ENCODE measurements at places on chromosomes 7 and 10.

GRCh38 chr7:84231157-84231556, 36.6 kb upstream of the SEMA3A start:
- no peak for DNase-seq

GRCh38 chr7:44471850-44472249, 18.6 kb downstream of the NUDCD3 start:
- DNase-seq: no peak

DNA sequence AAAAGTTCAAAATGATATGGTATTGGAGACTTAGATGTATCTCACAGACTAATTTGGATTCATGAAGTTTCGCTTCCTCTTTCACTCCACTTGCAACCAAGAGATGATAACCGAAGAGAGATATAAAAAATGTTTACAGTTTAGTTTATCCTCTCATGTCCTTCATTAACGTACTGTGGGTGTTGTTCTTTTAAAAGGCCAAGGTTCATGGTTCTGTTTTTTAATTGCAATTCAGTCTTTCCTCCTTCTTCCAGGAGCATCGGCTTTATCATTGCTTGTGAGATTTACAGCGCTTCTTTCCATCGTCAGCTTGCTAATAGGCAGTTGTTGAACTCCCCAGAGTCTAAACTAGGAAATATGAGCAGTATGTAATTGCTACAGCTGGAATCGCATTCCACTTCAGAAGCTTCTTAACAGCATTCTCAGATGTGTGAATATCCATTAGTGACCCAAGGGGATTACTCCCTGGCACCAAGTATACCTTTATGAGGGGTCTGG, 75.9 kb upstream of the HGF start:
- DNase-seq: no peak

DNA sequence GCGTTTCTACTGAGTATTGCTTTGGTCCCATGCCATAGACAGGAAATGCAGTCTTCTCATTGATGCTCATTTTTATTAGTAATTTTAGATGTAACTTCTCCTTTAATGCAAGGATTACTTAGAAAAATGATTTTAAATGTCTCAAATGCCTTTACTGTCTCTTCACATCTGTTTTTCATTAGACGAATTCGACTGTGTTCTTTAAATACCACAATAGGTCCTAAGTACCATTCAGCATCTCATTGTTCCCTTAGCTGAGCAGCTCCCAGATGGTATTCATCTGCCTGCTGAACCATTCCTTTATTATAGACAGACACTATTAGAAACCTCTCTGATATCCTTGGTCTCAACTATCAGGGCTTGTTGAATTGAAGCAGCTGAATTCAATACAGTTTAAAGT, 113.6 kb downstream of the LSMEM1 start:
- no peak for DNase-seq

DNA sequence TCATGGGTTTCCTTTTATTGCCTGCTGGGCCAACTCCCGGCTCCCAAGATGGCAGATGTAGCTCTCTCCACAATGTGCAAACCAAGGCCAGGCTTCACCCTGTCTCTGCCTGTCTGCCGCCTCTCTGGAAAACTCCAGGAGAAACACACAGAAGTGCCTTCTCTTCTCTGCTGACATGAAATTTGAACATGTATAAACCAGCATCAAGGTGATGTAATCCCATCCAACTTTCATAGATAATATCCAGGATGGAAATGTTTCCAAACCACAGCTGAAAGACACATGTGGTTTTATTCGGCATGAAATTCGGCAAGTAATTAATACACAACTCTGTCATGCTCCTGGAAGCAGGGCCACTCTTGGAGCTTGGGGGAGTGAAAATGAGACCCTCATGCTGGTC, 297.2 kb downstream of the C7orf25 start:
- DNase-seq: no peak

DNA sequence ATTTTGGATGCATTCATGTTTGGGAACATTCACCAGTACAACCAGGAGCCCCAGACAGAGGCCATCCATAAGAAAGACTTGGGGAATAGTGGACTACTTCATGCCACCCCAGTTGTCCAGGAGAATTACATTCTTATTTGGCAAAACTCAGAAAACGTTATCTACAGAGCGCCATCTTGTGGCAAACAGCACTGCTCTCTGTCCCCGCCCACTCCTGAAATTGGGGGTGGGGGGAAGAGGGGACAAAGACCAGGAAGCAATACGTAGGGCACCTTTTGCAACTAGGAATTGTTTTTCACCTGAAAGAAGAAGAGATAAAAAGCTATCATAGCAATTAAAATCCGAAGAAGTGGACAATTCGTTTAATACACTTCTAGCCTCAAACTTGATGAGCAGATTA, 134.6 kb upstream of the MGMT start:
- DNase-seq: peak; percentile 1

- DNase-seq: no peak
Observed at GRCh38 chr10:130221456-130222375, 85.5 kb downstream of the GLRX3 start.

DNA sequence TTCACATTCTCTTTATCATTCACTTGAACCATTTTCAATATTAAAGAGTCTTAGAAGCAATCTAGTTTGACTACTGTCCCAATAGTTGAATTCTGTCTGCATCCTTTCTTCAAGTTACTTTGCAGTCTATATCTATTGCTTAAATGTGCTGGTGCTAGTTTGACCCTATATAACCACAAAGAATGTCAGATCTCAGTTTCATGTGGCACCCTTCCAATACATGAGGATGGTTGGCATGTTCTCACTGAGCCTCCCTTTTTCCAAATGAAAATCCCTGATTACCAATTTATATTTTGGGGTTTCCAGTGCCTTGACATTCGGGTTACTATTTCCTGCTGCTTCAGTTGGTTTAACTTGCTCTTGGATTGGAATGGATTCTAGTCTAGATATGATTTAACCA, 292.7 kb downstream of the EXOC4 start:
- no peak for DNase-seq

- no peak for DNase-seq
Observed at GRCh38 chr10:131814567-131815265, 86.1 kb upstream of the PPP2R2D start.

DNA sequence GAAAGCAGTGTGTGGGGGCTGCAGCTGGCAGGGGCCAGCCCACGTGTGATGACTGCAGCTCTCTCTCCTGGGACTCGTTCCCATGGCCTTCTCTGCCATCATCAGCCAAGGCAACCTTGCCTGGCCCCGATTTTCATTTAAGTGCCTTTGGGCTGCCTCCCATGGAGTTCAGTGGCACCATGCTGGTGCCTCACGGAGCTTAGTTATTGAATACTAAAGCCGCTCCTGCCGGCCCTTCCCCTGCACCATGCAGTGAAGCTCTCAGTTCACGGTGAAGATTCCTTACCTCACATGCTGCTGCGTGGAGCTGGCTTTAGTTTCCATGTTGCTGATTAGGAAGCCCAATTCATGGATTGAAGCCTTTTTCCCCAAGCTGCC, 141.5 kb upstream of the EEPD1 start:
- no peak for DNase-seq

DNA sequence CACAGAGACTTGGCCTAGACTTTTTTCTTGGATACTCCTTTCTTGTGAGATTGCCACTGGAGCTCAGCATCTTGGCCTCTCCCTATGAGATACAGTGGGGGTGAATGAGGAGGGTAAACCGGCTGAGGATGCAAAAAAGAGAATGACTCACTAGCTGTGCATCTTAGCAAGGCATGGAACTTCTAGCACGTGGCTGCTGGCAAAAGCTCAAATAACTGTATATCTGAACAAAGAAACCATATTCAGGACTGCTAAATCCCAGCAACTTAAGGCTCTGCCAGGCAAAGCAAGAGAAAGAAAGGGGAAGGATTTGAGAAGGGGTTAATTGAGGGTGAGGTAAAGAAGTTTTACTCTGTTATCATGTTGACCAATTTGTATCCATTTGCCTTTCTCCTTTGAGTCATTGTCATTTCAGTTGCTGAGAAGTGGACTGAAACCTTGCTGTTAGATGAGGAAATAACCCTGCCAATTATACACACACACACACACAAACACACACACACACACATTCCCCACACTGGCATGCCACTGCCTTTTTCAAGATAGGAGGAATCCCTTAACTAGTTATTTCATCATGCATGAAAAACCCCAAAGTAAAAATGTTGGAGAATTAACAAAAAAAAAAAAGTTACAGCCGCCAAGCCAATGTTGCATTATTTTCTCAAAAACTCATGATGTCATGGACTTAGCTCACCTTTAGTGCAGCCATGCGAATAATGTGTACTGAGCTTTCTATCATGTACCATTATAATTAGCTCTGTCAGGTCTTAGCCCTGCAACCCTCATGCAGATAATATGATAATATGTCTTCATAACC, 997.3 kb downstream of the LRMDA start:
- DNase-seq: no peak

DNA sequence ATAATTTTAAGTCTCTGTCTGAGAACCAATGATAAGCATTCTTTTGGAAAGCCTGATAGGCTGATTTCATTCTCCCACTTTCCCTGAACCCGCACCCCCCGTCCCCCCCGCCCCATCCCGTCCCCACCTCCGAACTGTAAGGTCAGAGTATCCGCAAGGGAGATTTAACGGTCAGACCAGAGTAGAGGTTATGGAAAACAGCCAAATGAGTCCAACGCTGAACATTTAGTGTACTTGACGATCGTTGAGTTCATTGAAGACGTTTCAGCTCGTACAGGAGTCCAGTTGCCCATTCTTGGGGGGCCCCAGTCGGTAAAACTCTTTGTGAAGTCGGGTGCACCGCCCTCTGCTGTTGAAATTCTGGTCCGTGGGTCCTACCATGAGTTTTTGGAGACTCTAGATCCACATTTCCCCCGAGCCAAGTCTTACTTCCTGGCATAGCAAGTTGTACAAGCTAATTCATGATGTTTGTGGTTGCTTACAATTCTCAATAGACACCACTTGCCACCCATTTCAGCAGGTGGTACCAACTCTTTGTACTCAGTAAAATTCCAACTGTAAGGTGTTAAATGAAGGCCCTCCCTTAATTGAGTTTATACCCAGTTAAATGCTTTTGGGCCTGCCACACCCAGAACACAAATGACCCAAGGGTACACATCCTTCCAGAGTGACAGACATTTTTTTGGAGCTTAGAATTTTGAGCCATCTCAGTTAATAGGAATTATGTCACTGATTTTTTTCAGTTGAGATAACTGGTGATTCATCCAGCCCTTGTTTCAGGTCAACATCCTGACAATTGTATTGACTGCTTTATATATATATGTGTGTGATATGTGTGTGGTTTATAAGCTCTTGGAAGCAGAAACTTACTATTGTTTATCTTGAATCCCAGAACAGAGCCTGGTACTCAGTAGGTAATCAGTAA, 1.2 kb downstream of the MARCHF5 start:
- peak; percentile 56 for DNase-seq

DNA sequence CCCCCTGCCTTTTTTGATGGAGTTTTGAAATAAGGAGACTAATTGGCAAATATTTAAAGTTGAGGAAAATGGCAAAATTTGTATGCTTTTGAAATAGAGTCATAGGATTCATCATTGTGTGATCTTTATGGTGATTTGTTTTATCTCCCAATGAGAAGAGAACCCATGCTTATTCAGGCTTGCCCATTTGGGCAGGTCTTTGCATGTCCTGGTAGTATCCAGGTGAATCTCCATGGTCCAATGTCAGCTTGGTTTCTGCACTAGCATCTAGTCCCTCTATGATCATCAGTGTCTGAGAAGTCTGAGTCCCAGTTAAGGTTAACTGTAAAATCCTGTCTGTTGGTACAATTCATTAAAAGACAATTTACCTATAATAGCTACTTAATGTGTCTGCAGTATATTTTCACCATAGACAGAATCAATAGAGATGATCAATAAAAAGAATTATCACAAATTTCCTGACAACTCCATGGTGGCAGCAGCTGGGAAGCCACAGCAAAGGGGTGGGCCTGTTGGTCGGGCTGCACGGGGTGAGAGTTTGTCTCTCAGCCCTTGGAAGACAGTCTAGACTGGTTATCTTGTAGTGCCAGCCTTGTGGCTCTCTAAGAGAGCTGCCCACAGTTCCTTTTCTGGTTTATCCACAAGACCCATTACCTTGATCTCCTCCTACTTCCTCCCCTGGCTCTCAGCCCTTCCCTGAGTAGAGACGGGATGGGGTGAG, 22.2 kb upstream of the BMPER start:
- DNase-seq: no peak

DNA sequence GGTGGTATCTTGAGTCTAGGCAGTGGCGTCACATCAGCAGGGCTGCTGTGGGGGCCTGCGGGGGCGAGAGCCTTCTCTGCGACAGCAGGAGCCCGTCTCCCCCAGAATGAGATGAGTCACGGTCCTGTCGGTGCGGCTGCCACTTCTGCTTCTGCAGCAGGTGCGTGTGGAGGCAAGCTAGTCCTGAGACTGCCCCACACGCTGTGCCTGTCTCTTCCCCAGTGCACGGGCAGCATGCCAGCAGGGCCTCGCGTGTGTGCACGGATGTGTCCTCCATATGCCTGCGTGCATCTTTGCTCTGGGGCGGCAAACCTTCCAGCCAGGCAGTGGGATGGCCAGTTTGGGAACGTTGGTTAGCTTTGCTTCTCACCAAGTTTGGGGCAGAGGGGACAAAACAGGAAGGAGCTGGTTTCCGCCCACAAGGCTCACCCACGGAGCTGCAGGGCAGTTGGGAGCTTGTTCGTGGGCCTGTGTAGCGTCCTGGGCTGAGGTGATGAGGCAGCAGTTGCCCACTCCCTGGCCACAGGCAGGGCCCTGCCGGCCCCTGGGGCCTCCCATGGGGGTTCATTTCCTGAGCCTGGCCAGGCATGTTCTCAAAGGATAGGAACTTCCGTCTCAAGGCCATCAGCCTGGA, 60.8 kb upstream of the PPIF start:
- DNase-seq: peak; percentile 87

GRCh38 chr10:5530846-5531557, 6.2 kb downstream of the CALML3 start:
- DNase-seq: no peak

GRCh38 chr7:33810356-33810755, 95.0 kb upstream of the BMPER start:
- no peak for DNase-seq

DNA sequence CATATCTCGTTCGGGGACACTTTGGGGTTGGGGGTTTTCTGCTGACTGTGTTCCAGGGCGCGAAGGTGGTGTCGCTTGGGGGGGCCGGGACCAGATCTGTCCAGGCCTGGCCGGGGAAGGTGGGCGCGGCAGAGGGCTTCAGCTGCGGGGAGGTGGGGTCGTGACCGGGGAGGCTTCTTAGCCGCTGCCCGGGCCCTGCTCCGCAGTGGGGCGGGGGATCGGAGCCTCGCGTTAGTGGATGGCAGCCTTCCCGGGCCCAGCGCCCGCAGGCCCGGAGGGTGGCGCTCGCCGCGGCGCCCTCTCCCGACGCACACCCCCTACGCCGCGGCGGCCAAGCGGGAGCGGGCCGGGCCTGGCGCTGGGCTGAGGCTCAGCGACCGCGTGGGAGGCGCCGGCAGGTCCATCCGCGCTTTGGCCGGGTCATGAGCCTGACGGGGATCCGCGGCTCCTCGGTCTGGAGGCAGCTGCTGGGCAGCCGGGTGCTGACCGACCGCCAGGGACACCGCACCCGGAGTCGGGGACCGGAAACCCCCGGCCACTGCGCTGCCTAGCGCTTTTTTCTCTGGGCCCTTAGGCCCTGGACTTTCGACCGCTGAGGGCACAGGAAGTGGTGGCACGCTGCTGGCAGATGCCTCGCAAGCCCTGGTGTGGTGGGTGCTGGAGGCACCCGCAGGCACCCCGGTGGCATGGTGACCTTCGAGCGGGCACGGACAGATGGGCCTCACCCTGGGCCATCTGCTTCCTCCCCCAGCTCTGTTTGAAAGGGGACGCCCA, 1.2 kb downstream of the AGAP3 start:
- DNase-seq: peak; percentile 24

- no peak for DNase-seq
Observed at GRCh38 chr10:88989423-88989822, 1.2 kb upstream of the FAS start.

Data from activated CD4-positive, alpha-beta T cell treated with anti-CD3 and anti-CD28 coated beads, Interleukin-2, Interleukin-4, amounts not matched to agents 100 ng/mL and 50 ng/mL, durations not matched to agents 16 hours and 8 hours (primary cell).